ENCODE measurements at places on chromosomes 2 and 18.

DNA sequence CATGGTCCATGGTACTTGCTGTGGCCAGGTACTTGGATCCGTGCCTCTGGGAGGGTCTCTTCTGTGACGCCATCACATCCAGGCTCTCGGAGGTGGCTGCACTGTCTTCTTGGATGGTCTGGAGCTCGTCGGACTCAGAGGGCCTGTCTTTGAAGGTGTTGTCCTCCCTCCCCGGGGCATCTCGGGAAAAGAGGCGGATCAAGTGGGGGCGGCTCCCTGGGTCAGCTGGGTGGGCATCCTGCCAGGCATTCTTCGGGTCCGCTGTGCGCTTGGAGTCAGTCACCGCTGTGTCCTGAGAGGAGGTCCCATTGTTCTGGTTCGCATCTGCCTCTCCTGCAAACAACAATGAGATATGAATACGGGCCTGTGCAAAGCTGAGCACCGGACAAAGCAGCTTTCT, 115.6 kb downstream of the MBP start:
- no peak for DNase-seq

- no peak for DNase-seq
Measured at GRCh38 chr2:211103989-211104388, 547.6 kb downstream of the CPS1 start.

DNA sequence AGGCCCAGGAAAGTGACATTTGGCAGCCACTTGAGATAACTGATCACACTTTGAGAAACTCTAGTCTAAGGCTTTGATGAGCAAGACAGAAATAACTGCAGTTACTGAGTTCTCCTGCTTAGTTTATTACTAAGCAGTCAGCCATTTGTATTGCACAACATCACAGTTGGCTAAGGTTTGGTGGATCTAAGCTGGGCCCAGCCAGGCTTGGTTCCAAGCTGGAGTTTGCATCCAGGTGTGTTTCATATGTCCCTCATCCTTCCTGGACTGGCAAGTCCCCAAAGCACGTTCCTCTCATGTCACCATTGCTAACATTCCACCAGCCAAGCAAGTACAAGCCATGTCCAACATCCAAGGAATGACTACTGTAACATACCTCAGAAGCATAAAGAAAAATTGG, 71.3 kb upstream of the ZNF532 start:
- DNase-seq: no peak

DNA sequence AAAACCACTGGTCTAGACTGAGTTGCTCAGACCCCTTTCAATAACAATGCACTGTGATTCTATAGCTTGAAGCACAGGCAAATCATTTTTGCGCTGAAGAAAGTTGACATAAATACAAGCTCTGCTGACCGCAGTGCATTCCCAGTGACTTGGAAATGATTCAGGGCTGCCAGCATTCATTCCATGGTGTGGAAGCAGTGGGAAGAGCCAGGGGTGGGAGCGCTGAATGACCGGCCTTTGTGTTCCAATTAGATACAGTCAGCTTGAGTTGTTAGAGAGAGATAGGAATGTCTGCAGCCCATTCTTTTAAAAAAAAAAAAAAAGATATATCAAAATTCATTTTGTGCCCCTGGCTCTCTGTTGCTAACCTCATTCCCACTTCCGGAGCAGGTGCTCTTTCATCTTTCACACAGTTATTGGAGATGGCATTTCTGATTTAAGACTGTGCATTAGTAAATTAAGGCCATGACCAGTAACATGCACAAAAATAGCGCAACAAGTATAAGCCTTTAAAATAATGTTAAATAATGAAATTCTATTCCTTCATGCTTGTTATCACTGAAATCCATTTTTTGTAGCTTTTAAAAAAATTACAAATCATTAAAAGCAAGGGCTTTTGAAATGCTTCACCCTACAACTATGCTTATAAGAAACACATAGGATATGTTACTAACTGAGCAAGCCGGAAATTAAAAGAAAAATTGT, 59.4 kb upstream of the CTLA4 start:
- DNase-seq: no peak

DNA sequence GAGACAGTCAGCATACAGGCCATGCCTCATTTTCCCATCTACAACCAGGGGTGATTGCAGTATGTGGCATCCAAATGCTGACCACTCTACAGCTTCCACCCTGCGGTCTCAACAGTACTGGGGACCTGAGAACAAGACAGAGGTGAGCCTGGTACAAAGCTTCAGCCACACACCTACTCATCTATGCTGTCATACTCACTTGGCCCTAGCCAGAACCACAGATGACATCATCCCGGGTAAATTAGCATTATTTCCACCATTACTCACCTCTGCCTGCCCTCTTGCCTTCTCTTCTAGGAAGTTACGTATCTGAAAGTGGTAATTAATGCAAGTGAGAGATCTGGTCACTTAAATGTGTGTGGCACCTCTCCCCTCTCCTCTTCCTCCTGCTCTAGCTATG, 208.2 kb upstream of the ARL4C start:
- DNase-seq: no peak

GRCh38 chr2:14626873-14627272, 5.6 kb upstream of the LRATD1 start:
- DNase-seq: no peak

DNA sequence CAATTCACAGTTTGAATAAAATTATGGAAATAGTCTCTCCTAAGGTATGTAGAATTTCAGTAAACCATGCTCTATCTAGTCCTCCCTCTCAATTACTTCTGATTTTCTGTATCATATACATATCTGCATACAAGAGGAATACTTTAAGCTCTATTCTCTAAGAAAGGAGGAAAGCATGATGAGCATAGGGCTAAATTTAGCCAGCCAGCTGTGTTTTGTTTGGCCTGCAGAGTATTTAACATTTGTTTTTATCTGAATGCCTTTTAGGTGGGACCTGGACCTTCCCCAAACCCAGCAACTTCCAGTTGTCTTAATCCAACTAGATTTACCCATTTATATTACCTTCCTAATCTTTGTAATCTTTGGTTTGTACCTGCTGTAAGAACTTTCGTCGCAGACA, 42.2 kb upstream of the FAM117B start:
- DNase-seq: no peak

- DNase-seq: no peak
Measured at GRCh38 chr2:187320846-187321245, 127.2 kb downstream of the CALCRL start.

- DNase-seq: no peak
Measured at GRCh38 chr2:100192825-100193224, 50.4 kb upstream of the AFF3 start.

DNA sequence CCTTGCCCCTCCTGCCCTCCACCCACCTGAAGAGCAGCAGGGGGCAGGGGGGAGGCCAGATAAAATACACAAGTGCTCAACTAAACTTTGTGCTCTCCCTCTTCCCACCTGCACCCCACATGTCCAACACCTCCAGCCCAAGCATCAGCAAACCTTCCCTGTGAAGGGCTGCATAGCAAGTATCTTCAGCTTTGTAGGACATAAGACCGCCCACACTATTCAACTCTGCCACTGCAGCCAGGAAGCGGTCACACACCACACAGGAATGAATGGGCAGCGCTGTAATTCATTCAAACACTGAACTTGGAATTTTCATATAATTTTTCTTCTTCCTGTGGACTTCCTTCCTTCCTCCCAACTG, 27.5 kb downstream of the TFCP2L1 start:
- no peak for DNase-seq

- DNase-seq: no peak
Measured at GRCh38 chr2:234840336-234840735, 111.5 kb upstream of the SH3BP4 start.

GRCh38 chr2:51213826-51214225, 181.9 kb upstream of the NRXN1 start:
- no peak for DNase-seq

DNA sequence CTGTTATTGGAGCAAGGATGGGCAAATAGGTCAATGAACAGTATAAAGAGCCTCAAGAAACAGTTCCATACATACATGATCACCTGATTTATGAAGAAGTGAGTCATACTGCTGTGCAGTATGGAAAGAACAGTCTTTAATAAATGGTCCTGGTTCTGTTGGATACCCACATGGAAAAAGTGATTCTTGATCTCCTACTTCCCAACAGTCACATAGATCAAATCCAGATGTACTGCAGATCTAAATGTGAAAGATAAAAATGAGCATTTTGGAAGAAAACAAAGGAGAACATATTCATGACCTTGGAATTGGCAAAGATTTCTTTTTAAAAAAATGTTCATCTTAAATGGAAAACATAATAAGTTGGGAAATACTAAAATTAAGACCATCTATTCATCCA, 75.8 kb downstream of the CCDC148 start:
- DNase-seq: no peak

GRCh38 chr2:121595012-121595891, 54.0 kb downstream of the CLASP1 start:
- DNase-seq: no peak

GRCh38 chr2:135212757-135213156, 160.7 kb downstream of the RAB3GAP1 start:
- no peak for DNase-seq

Data from effector CD4-positive, alpha-beta T cell (primary cell).